ENCODE measurements at places on chromosomes 13 and 19. TPM values are rescaled to one million over a fixed set of nuclear protein-coding genes. Genes with fewer than 3 reads are reported as not detected.
A peak's percentile ranks its signal among the peaks of the same experiment; 100 is the strongest.

Gene CBY2
- polyA plus RNA-seq: not detected

Gene ZNF709
- 8.1 TPM for polyA plus RNA-seq

Gene CBLC
- 4.3 TPM for polyA plus RNA-seq

Gene FFAR1
- 0.49 TPM for polyA plus RNA-seq

DNA sequence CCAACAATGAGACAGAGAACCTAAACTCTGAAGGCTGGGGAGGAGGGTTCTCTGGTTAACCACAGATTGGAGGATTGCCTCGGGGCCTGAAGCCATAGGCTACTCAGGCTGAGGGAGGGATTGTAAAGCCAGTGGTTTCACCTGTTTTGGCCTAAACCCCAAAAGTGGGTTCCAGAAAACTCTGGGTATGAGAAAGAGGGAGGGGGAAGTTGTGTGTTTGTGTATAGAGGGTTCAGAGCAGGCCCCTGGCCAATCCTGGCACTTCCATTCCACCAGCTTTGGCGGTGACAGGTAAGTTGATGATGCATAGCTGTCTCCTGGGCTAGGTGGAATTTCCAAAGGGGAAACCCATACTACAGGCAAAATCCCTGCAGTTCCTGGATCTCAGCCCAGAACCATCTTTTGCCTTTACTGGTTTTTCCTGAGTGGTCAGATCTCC is 13.5 kb upstream of the CCDC97 start:
- DNase-seq: no peak

GRCh38 chr13:22915442-22916082 is 265.2 kb upstream of the SGCG start:
- peak; percentile 75 for DNase-seq

- DNase-seq: no peak
Measured at GRCh38 chr13:114114006-114114640, 18.3 kb downstream of the RASA3 start.

GRCh38 chr19:33247441-33247819 is 21.8 kb upstream of the SLC7A10 start:
- no peak for DNase-seq

DNA sequence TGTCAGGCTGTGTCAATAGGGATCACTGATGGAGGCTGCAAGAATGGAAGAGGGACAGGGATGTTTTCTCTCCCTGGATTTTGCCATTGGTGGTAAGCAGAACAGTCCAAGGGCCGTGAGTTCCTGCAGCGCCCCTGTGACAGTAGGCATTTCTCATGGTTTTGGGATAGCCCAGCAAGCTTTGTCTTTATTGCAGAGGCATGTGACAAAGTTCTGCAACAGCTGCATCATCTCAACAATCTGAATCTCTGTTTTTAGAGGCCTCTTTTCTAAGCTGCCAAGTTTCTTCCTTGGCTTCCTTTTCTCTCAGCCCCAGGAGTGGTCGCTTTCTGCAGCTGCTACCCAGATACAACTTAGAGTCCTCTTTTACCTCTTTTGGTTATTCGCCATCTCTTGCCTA is 95.7 kb upstream of the TSHZ3 start:
- peak; percentile 61 for DNase-seq
